ENCODE measurements at places on chromosomes 6 and 20.

DNA sequence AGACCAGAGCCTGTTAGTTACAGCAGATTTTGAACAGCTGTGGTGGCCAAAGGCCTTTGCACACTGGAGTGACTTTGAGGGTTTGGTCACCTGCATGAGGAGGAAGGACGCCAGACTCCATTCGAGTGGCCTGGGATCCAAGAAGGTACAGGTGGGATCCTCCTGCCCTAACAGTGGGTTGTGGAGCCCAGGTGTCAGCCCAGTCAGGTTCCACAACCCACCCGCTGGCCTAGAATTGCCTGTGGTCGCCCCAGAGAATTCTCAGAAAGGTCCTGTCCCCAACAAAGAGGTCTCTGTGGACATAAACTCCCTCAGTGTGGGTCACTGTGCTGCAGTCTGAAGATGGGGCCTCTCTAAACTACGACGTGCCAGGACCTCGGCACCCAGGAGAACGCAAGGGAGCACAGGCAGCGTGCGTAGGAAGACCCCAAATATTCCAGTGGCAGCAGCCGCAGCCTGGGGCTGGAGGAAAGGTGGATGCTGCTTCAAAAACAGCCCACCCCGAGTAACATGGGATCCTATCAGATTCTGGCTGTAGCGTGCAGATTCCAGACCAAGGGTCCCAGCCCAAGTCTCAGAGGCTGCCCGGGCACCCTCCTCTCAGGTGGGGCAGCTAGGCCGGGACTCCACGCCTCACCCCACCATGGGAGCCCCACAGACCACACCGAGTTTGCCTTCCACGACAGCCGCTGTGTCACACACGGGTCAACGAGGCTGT lies 16.0 kb downstream of the ACSS1 start:
- DNase-seq = no peak

DNA sequence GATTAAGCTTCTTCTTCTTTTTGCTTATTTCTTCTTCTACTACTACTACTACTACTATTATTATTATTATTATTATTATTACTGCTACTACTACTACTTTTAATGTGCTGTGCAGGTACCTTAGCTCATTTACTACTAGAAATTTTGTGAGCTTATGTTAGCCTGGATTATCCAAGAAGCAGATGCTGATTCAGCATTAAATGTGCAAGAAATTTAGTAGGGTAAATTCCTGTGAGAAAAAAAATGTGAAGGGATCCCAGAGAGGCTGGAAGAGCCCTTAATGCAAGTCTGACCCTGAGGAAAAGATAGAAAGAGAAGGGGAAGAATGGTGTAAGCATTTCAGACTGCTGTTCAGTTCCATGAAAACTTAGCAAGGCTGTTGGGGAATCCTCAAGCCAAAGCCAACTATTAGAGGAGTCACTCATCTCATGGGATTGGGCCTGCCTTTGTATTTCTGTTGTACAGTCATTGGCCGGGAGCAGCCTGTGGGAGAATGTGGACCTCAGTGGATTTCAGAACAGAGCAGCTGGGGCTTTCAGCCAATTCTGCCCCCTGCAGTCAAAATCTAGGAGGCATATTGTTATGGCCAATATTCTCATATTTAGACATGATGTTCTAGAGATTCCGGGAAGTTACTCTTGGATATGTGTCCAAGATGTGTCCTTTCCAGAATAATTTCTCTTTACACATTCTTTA lies 37.2 kb upstream of the TSPYL1 start:
- no peak for DNase-seq

DNA sequence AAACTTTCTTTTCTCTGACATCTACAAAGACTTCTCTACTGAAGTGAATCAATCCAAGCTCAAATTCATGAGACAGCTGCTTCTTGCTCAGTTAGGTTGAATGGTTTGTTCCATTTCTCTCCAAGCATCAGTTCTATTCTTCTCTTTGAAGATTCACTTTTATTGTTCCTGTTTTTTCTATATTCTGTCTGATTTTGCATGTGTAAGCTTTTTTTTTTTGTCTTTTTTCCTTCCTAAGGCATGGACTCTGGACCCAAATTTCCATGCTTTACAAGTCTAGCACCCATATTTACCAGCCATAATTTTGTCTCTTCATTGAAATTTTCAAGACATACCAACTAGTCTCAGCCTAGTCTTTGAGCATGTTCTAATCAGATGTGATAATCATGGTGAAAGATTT lies 25.9 kb upstream of the STXBP5 start:
- no peak for DNase-seq

DNA sequence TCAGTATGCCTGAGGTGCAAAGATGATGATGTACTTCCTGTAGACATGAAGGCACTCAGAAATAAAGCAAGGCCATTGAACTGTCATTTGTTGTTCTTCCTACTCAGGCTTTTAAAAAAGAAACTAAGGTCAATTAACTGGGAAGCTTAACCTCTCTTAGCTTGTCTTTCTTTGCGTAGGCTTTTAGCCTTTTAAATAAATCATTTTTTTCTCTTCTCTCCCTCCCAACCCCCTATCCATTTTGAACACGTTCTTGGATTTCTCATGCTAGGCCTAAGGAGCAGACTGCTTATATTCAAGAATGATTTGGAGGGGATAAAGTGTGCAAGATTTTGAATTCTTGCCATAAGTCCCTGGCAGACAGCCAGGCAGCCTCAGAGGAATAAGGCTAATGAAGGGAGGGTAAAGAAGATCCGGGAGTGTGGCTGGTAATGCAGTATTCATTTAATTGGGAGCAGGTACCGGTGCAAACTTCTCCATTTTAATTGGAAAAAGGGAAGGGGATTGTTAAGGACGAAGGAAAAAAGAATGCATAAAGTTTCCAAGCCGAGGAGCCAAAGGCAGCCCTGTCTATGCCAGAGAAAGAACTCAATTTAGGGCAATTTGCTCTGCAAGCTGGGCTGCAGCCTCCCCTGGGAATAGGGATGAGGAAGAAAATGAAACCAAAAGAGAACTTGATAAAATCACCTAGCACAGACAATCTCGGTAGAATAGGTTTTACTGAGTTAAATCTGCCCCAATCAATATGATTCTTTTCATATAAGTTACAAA lies 343.8 kb upstream of the MMS22L start:
- DNase-seq = no peak

DNA sequence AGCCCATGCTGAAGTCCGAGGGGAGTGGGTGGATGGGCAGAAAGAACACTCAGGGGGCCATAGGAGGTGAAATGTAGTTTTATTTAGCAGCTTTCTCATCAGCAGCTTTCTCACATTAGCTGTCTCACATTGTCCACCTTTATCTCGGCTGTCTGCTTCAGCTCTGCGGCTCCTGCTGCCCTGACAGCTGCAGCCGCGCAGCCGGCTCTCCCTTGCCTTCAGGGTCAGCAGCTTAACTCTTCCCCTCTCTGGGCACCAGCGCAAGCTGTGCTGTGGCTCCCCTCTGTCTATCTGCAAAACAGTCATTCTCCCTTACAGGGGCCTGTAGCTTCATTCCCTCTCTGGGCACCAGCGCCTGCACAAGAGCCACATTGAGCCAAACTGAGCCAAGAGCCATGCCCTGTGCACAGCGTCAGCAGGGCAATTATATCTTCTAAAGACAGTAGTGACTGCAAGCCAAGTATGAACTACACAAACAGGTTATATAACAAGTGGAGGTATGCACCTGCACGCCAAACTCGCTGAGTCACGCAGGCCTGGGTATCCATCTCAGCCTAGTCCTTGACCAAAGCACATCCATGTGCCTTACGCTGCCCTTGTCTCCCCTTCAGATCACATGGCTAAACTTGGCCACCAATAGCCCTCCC lies 198.8 kb downstream of the EYA2 start:
- no peak for DNase-seq

DNA sequence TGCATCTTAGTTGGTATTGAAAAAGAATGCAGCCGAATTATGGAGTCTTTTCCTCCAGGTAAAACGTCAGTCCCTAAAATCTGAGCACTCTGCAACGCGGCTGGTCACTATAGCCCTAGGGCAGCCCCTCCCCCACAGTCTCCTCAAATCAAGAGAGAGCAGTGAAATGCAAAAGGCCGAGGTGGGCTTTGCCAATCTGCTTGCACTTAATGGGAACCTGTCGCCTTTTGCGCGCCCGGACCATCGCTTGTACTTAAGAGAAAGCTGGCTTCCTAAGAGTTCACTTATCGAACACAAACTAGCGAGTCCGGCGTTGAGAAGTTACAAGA lies 447 bp downstream of the MCM3 start:
- DNase-seq = no peak

DNA sequence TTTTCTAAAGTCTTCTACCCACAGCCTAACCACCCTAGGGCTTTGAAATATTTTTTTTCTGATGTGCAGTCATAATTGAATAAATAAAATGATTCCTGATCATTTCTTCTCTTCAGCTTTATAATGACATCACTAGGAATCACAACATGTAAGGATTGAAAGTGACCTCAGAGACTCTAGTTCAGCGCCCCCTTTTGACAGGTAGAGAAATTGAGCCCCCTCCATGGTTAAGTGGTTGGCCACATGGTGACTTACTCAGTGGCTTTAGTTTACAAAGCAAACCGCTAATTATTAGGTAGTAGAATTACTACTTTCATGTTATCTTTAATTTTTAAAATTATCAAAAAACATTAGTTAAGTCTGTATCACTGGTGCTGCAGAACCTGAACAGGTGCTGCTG lies 13.3 kb upstream of the SLC2A12 start:
- no peak for DNase-seq

- peak; percentile 56 for DNase-seq
These were observed 502.2 kb upstream of the JARID2 start for GRCh38 chr6:14743474-14744211.

- DNase-seq = no peak
These were observed 38.5 kb downstream of the ORC3 start for GRCh38 chr6:87628424-87628823.

GRCh38 chr20:37703035-37703845 lies 9.4 kb downstream of the CTNNBL1 start:
- DNase-seq = no peak

DNA sequence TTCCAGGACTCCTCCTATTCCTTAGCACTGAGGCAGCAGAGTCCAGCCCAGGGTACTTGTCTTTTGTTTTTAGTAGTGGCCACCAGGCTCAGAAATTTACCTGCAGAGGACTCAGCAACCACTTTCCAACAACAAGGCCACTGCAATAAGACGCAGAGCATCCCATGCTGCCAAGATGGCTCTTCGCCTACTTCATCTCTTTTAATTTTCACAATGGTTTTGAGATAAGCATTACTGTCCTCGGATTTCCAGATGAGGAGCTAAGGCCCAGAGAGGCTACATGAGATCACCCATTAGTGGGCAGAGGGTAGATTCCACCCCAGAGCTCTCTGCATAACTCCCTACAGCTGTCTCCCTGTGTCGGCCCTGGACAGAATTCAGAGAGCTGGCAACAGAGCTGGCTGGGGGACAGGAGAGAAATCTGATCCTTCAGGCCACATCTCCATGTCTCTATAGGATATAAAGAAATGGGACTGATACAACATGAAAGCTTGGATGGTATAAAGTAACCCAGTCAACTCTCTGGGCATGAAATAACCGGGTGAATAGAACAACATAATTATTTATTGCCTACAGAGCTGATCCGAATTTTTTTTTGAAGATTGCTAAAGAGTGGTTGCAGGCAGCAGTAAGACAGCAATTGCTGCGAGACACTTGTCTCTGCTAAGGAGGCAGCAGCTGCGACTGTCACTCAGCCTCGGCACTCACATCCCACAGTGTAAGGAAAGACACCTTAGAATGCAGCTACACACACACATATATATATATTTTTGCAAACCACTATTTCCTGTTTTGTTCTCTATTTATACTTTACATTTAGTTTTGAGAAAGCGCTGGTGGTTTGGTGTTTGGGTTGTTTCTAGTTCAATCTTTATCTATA lies 37.2 kb downstream of the SCML4 start:
- peak; percentile 8 for DNase-seq

GRCh38 chr6:37496951-37497885 lies 2.5 kb downstream of the CCDC167 start:
- no peak for DNase-seq

- no peak for DNase-seq
These were observed 40.4 kb upstream of the SGK1 start for GRCh38 chr6:134358320-134358719.

DNA sequence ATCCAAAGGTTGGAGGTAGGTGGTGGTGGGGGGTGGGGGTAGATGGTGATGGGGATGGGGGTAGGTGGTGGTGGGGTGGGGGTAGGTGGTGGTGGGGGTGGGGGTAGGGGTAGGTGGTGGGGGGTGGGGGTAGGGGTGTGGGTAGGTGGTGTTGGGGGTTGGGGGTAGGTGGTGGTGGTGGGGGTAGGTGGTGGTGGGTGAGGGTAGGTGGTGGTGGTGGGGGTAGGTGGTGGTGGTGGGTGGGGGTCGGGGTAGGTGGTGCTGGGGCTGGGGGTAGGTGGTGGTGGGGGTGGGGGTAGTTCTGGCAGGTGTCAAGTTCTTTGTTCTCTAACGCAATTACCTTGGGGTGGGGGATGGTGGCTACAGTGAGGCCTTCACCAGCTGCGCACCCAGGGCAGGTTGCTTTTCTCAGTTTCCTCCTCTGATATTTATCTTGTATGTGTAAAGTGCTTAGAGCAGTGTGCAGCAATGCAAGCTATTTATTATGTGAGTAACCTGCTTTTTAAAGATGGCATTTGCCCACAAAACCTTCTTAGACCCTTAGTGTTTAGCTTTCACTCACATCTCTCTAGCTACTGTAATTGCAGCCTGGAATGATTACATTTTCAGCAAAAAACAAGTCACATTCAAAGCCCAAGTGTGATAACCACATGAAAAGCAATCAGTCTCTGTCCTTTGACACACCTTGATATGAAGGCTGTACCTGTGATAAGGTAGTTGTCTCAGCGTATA lies 8.2 kb upstream of the CCDC167 start:
- no peak for DNase-seq

DNA sequence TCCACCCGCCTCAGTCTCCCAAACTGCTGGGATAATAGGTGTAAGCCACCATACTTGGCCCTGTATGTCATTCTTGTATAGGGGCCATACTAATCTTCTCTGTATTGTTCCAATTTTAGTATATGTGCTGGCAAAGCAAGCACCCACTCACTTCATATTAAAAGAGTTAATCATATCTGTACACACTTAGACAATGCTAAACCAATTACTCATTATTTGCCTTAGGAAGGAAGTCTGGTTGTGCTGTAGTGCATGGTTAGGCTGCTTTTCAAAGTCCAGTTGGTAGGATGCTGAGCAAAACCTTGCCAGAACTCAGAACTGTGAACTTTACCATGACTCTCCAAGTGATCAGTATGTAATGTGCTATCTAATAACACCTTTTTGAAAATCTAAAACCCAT lies 88.6 kb downstream of the LIN28B start:
- no peak for DNase-seq

DNA sequence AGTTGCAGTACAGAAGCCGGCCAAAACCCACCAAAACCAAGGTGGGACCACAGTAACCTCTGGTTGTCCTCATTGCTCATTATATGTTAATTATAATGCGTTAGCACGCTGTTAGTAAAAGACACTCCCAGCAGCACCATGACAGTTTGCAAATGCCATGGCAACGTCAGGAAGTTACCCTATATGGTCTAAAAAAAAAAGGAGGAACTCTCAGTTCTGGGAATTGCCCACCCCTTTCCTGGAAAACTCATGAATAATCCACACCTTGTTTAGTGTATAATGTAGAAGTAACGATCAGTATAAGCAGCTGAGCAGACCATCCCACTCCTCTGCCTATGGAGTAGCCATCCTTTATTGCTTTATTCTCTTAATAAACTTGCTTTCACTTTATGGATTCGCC lies 148.6 kb upstream of the EXOC2 start:
- no peak for DNase-seq

- no peak for DNase-seq
These were observed 523.4 kb upstream of the BTBD3 start for GRCh38 chr20:11394145-11394833.

GRCh38 chr6:13500264-13500663 lies 12.9 kb upstream of the GFOD1 start:
- no peak for DNase-seq

GRCh38 chr6:108133594-108134179 lies 32.1 kb upstream of the NR2E1 start:
- no peak for DNase-seq

Measured in stimulated activated CD4-positive, alpha-beta T cell treated with anti-CD3 and anti-CD28 coated beads, TNF-alpha, amount 100 ng/mL, for 1 hour (primary cell).